ENCODE measurements at places on chromosomes 4 and X. TPM values are rescaled to one million over a fixed set of nuclear protein-coding genes. Genes with fewer than 3 reads are reported as not detected.

DNA sequence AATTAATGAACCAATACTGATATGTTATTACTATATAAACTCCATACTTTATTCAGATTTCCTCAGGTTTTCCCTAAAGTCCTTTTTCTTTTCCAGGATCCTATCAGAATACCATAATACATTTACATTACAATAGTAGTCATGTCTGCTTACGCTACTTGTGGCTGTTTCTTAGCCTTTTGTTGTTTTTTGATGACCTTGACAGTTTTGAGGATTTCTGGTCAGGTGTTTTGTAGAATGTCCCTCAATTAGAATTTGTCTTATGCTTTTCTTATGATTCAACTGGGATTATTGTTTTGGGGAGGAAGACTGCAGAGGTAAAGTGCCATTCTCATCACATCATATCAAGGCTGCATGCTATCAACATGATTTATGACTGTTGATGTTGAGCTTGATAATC is 9.1 kb downstream of the SOX3 start:
- DNase-seq, result no peak

- no peak for DNase-seq
Measured at GRCh38 chr4:147629783-147630730, 12.9 kb downstream of the TMEM184C start.

The CT55 gene
- not detected for total RNA-seq

- DNase-seq, result no peak
Measured at GRCh38 chr4:42642101-42642797, 14.7 kb downstream of the ATP8A1 start.

The SLC2A9 gene
- 0.72 TPM for total RNA-seq

GRCh38 chr4:168631241-168632162 is 134.7 kb downstream of the PALLD start:
- no peak for DNase-seq

DNA sequence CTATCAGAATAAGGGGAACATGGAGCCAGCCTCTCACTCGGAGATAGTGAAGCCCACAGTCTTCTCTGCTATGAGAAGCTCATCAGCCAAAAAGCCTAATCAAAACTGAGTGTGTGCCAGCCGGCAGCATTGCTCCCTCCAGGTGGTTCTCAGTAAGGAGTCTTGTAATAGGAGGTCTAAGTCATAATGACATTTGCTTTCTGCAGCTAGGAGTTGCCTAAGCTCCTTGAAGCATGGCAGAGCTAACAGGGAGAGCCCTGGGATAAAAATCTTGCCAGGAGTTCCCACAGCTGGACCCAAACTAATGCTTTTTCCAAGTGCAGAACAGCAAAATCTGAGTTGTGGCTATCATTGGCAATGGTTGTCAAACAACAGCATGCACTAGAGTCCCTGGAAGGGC is 245.2 kb downstream of the SPATA18 start:
- no peak for DNase-seq

GRCh38 chr4:172514011-172514410 is 654.6 kb upstream of the GALNT7 start:
- DNase-seq, result no peak

DNA sequence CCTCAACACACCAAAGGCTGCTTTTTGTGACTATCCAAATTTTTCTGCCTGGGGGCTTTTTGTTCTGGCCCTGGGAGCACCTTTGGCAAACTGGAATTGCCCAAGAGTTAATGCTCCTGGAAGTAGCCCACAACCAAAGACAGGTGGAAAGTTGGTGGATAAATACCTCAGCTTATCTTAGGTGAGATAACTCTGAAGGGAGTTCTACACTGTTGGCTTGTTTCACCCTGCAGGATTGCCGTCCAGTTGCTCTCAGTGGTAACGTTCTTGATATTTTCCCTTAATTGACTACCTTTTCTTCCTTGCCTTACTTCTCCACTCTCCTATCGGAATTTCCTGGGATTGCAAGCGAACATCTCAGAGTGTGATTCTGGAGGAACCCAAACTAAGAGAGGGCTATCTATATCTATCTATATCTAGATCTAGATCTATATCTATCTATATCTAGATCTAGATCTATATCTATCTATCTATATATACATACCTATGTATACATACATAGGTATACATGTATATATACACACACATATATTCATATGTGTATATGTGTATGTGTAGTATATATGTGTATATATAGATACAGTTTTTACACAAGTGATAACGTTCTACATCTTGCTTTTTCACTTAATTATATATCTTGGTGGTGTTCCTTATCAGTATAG is 82.6 kb upstream of the DHX15 start:
- DNase-seq, result no peak

The ARX gene
- not detected for total RNA-seq

GRCh38 chrX:3638280-3638873 is 75.1 kb downstream of the PRKX start:
- DNase-seq, result no peak

The ZNF711 gene
- 6.7 TPM for total RNA-seq

GRCh38 chr4:138677212-138677611 is 338.4 kb upstream of the NOCT start:
- no peak for DNase-seq

GRCh38 chrX:72584163-72584562 is 11.5 kb upstream of the HDAC8 start:
- DNase-seq, result no peak

DNA sequence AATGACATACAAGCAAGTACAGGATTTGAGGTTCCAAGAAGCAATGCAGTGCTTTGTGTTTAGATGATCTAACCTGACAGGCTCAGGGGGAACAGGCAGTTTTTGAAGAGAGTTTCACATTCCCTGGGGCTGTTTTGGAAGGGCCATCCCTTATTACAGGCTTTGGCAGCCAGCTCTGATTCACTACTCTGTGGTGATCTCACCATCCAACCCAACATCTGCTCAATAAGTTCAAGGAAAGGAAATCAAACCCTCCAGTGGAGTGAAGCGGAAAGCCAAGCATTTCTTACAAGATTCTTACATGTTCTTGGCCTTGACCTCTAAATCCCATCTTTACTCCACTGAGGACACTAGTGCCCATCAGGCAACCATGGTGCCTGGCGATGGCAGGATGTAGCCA is 7.5 kb downstream of the IDS start:
- DNase-seq, result no peak

GRCh38 chrX:139475432-139475831 is 55.1 kb upstream of the F9 start:
- no peak for DNase-seq

DNA sequence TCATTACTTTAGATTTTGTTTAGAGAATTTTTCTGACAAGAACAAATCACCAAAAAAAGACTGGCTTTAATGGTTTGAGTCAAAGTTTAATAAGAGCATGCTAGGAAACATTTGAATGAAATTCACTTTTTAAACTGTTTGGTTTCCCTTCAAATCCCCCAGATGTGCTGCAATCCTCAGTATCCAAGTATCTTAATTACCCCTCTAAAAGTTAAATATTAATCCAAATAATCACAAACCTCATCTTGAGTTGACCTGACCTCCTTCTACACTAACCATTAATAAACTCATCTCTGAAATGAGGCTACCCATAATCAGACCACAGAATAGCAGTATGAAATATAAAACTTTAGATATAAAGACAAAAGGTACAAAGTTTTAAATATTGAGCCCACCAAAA is 10.1 kb downstream of the DHX15 start:
- no peak for DNase-seq

GRCh38 chr4:95508421-95508820 is 40.4 kb downstream of the UNC5C start:
- DNase-seq, result no peak

- DNase-seq, result no peak
Measured at GRCh38 chr4:38015886-38016515, 55.8 kb downstream of the PTTG2 start.

- DNase-seq, result no peak
Measured at GRCh38 chr4:14520171-14520570, 482.1 kb upstream of the CPEB2 start.

Data from chondrocyte (in vitro differentiated cells).